Fibroblast of the aortic adventitia (primary cell): ENCODE measurements at places on chromosomes 13 and 19. TPM values are rescaled to one million over a fixed set of nuclear protein-coding genes. Genes with fewer than 3 reads are reported as not detected.

VSTM1 gene
- total RNA-seq: not detected in 2 replicates

- DNase-seq: no peak
Observed at GRCh38 chr19:2345076-2345475, 15.0 kb upstream of the TMPRSS9 start.

DNA sequence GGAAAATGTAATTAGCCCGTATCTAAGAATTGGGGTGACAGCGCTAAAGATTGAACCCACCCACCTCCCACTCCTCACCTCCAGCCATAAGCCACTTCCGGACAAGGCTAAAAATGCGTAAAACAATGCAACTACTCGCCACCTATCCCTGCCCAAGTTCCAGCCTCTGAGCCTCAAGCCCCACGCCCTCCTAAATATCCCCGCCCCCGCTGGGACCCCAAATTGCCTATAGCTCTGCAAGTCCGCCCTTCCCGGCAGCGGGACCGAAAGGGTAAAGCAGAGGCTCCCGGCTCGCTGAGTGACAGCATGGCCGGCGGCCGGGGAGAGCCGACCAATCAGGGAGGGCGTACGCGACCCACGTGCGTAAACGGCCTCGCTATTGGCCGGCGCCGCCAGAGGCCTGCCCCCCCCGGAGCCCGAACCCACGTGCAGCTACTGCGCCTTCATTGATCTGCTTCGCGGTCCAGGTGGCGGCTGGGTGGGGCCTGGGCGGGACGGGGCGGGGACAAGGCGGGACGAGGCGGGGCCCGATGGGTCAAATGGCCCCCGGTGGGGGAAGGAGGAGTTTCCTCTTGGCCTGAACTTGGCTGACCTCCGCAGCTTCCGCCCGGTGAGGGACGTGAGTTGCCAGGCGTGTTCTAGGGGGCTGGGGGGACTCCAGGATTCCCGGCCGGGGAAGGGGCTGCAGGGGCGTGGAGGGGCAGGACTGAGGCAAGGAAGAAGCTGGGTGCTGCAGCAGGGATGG is at the start of gene TLE6:
Gene TLE6, plus strand, starts transcription at position 564 of the 745 bp plus-strand sequence. CDS start 670 bp downstream, outside the sequence.
- peak; percentile 86 for DNase-seq

ADGRE2 gene
- total RNA-seq: 0.09 TPM in 1 of 2 replicates, not detected in the other

DNA sequence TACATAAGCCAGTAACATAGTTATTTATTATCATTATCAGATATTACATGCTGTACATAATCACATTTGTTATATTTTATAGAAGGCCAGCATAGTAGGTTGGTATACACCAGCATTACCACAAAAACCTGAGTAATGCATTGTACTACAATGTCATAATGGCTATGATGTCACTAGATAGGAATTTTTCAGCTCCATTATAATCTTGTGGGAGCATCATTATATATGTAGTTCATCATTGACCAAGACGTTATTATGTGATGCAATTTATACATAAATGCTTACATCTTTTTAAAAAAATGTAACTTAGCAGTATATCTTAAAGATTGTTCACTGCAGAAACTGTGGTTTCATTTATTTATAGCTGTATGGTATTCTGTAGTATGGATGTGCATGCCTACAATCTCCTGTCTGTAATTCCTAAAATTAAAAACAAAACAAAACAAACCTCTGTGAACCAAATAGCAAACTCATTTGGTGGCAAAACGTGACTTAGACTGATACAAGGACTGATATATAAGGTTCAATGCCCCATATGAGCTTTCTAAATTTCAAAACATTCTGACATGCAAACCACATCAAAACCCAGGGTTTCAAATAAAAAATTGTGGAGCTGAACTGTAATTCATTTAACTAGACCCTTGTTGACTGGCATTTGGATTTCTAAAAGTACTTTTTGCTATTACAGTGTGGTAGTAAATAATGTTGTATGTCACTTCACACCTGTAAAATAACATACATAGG is 250.9 kb downstream of the DLEU7 start:
- DNase-seq: peak; percentile 77

- DNase-seq: no peak
Observed at GRCh38 chr13:24076109-24076508, 84.4 kb upstream of the SPATA13 start.

GRCh38 chr13:27264648-27265047 is 6.0 kb upstream of the RASL11A start:
- DNase-seq: no peak

DNA sequence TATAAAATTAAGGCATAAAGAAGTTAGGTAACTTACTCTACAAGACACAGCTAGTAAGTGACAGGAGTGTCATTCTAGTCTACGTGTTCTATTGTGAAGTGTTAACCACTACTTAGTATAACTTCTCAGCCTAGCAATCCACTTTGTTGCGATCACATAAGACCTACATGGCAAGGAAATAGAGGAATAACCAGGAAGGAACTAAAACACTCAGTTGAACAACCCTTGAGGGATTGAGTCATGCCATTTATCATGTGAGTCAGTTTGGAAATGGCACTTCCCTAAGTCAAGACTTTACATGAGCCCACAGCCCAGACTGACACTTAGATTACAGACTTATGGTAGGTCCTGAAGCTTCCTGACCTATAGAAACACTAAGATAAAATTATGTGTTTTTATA is 279.5 kb upstream of the PCDH20 start:
- DNase-seq: no peak

CRB3 gene
- total RNA-seq: not detected in 2 replicates

- no peak for DNase-seq
Observed at GRCh38 chr19:2856457-2857050, 10.6 kb upstream of the ZNF556 start.

GRCh38 chr19:16369664-16370576 is 45.3 kb downstream of the KLF2 start:
- no peak for DNase-seq

DNA sequence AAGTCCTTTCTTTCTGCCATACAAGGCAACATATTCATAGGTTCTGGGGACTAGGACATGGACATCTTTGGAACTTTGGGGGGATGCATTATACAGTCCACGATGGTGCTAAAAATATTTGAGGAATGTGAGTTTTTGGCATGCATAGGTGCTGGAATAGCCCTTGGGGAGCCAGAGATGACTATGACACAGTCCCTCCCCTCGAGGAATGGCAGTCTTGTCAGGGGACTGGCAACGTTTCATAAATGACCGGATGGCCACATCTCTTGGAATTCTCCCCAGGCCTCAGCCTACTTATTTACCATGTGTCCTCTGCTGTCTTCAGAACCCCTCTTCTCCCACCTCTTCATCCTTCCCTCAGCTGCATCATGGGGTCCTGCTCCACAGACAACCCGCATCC is 13.6 kb downstream of the MEIOSIN start:
- DNase-seq: no peak

ZNF324 gene
- total RNA-seq: 9.2 and 18.4 TPM in 2 replicates

FBXL3 gene
- 78.8 and 144 TPM in 2 replicates for total RNA-seq

DNA sequence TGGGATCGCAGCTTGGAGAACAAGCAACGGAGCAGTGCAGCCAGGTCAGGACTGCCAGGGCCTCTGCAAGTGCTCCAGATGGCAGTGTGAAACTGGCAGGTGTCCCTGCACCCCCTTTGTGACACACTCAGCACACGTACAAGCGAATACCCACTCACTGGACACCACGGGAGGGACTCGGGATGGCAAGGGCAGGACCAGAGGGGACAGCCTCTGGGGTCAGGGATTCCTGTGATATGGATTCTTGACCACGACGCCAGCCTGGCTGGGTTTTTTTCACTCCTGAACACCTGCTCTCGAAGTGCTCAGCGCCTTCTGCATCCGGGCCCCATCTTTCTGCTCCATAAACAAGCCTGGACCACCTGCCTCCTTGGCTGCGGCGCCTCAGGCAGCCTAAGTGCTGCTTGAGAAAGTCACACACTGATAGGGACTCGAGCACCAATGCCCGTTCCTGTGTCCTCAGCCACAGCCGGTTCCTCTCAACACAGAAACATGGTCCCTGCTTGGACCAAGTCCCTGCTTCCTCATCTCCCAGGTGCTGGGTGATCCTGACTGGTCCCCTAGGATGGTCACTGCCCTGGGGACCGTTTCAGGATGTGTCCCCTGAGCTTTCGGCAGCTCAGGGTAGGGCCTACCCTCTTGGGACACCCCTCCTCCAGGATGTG is 22.0 kb downstream of the ELAVL1 start:
- DNase-seq: no peak

DNA sequence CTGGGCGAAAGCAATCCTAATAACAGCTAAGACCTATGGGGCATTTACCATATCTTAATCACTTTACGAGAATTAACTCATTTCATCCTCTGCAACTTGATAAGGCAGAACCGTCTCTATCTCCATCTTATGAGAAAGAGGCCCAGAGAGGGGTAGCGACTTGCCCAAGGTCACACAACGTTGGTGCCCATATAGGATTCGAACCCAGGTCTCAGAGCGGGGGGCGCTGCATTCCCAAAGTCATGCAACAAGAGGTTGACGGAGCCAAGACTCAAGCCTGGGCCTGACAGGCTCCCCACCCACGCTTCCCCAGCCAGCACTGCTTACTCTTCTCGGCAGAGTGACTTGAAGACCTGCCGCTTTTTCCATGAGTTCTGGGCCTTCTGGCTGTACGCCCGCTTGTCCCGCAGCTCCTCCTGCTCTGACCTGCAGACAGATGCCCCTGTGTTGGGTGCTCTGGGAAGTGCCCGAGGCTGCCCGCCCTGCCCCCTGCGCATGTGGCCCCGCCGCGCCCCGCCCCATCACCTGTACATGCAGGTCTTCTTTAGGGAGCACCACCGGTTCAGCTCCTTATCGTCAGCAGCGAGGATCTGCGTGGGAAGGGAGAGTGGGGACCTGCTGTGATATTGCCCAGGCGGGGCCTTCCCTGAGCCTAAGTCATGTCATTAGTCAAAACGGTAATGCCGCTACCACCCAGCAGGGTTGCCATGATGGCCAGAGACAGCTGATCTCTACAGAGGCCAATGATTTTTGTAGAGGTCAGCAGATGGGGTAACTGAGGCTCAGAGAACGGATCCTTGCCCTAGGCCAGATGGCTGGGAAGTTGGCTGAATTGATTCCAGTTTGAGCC is 10.8 kb downstream of the KRI1 start:
- no peak for DNase-seq

RAD23A gene
- 76.8 and 101 TPM in 2 replicates for total RNA-seq

AKAP8L gene
- 45.6 and 65.8 TPM in 2 replicates for total RNA-seq

- DNase-seq: no peak
Observed at GRCh38 chr19:15166700-15167099, 34.1 kb downstream of the NOTCH3 start.

DNA sequence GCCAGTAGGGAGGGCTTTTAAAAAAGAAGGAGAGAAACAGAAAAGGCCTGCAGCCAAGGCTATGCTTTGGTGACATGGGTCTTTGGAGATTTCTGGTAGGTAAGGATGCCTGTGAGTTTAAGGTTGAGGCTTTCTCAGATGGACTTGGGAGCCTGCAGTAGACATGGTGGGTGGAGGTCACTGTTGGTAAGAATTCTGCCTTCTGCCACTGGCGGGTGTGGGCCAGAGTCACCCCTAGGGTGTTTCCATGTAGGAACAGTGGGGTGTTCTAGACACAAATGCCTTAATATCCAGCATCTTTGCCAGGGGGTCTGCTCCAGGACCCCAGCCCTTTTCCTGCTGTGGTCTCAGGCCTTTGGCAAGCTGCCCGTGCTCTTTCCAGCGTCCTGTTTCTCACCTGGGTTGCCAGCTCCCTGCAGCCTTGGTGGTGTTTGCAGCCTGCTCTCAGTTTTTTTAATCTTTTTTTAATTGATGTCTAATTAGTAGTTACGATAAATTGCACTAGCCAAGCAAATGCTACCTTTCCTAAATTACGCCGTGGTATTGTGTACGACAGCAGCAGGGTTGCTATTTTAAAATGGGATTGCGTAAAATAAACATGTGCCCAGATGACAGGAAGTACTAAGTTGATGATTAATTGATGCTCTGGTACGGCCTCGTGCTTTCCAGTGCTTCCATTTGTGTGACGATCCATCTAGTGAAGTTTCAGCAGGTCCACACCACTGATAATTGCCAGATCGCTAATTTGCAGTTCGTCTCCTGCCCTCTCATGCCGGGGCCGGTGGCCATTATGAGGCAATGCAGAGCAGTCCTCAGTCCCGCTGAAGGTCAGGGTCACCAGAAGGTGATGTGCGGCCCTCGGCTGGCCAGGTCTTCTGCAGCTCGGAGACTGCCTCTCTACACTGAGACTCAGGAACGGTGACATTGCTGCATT is 35.3 kb upstream of the NPAS1 start:
- peak; percentile 74 for DNase-seq

- no peak for DNase-seq
Observed at GRCh38 chr13:30918662-30919405, 12.8 kb downstream of the MEDAG start.

DNA sequence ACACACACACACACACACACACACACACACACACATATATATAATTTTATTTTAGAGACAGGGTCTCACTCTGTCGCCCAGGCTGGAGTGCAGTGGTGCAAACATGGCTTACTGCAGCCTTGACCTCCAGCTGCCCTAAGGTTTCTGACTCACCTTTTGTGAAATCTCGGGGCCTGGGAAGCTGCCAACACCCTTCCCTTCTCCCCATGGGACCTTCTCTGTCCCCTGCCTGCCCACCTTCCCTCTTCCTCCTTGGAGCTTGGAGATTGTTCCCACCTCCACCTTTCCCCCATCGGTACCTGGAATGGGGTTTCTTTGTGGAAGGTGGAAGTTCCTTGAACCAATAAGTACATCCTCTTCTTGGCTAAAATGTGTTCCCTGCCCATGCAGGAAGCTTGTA is 6.3 kb downstream of the ARRDC5 start:
- DNase-seq: peak; percentile 39

EPSTI1 gene
- 2.0 and 15.7 TPM in 2 replicates for total RNA-seq

DNA sequence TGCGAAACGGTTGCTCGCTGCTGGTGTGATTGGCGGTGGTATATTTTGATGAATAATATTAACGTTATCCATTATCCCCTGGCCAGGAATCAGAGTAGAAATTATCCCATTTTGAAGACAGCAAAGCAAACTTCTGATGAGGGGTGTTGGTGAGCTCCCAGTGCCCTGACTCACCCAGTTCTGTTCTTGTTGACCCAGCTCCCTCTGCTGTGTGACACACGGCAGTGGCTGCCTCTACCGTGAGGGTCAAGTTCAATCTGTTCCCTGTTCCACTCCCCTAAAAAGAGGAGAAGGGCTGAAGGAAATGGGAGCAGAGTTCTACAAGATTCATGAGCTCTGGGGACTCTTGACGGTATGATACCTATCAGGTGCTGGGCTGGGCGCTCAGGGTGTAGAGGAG is 2.0 kb downstream of the CAMSAP3 start:
- DNase-seq: no peak

USPL1 gene
- 17.0 and 20.3 TPM in 2 replicates for total RNA-seq

DNA sequence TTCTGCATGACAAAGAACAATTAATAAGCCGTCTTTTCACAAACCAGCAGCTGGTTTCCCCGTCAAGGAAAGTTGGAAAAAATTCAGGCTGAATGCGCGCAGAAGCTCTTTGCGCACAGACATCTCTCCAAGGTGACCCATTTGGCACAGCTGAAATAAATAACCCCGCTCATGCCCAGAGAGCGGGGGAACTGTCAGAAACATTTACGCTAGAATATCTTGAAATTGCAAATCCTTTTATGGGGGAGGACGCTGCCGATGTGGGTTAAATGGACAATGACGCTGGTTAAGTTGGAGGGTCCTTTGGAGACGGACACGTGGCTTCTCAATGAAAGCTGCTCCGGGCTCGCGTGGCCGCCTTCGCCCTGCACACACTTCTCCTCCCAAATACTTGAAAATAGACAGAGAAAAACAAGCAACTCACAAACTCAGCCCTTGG is 30.6 kb downstream of the GSX1 start:
- peak; percentile 28 for DNase-seq
